ENCODE measurements at places on chromosomes 6 and 20.

DNA sequence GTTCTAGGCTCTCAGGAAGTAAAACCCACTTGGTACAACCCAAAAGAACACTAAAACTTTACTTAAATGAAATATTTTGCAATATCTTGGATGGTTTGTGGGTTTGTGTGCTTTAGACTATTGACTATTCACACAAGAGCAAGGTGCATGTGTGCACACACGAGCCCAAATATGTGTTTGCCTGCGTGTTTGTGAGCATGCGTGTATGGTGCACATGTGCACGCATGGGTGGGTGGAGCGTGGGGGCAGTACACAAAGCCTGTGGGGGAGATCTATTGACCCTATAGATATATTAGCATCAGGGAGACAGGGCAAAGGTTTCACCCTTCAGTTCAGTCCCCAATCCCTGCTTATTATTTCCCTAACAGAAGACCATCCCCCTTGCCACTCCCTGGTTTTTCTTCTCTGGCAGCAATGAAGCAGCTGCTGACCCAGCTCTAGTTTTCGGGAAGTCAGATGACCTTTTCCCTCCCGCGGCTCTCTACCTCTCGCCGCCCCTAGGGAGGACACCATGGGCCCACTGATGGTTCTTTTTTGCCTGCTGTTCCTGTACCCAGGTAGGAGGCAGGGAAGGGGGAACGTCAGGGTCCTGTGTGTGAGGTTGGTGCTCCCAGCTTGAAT is at the start of gene C2:
TSS of gene C2 (plus strand) at position 476 of the 621 bp plus-strand sequence. CDS start at position 512, 36 bp downstream.
- DNase-seq = no peak

GRCh38 chr6:136956590-136957544 is 34.8 kb downstream of the SLC35D3 start:
- no peak for DNase-seq

DNA sequence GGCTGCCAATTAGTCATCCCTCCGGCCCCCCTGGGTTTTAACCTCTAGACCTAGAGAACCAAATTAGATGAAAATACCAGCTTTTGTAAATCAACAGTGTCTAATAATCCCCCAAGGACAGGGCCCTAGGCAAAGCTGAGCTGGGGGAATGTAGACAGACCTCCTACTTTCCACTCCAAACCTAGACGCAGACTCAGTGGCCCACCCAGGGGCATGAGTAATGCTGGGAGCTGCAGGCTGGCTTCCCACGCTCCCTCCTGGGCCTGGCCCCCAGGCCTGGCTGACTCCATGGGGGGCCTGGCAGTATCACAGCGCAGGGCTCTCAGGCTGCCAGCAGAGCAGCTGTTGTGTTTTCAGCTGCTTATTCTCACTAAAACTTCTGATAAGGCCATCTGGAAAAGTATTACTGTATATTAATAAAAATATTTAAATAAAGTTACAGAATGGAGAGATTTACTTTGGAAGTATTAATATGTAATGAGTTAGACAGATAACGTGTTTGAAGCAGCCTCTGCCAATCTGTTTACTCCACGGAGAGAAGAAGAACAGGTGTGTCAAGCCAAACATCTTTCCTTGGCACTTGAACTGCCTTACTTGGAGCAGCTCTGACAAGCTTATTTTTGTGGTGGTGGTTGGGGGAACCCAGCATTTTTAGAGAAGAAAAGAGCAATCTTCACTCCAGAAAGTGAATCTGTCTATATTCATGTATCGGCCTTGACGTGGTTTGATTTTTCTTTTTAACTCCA is 144.0 kb upstream of the AGPAT4 start:
- no peak for DNase-seq

DNA sequence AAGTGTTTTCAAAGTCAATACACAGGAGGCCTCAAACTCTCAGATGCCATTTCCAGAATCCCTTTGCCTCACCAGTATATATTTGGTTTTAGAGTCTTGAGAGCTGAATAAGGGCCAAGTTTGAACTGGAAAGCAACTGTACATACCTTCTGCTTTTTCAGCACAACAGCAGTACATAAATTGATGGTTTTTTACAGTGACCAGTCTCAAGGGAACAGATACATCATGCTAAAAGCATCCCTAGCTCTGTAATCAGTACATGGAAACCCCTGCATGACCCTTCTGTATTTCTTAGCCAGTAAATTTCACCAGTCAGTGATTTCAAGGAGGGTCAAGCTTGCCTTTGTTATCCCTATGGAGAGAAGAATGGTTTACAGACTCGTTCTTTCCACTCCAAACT is 40.6 kb upstream of the ECHDC1 start:
- DNase-seq = no peak

GRCh38 chr6:75202676-75203131 is 3.1 kb downstream of the COL12A1 start:
- DNase-seq = no peak

DNA sequence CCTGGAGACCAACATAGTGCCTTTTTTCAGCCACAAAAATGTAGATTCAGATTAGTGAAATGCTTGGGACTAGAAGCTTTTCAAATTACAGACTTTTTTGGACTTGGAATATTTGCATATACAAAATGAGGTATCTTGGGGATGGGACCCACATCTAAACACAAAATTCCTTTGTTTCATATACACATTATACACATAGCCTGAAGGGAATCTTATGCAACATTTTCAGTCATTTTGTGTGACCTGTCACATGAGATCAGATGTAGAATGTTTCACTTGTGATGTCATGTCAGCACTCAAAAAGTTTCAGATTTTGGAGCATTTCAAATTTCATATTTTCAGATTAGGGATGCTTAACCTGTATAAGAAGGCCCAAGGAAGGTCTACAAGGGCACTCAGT is 44.5 kb upstream of the ALDH8A1 start:
- no peak for DNase-seq

DNA sequence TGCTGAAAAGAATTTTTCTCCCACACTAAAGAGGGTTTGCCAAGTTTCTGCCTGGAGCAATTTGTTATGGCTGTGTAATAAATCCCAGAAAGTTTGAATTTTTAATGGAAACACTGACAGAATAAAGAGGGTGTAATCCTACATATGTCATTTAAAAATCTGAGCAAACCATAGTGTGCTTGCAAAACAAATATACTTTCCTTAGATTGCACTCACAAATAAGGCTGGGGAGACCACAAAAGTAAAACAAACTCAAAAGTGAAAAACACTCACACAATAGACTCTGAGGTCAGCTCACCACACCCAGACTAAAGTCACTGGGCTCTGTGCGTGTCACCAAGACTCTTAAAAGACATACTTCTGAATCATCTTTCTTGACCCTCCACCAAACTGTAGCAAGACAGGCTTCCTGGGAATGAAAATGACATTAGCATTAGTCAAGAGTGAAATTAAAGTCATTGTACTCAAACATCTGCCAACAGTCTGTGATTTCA is 4.8 kb upstream of the ATXN1 start:
- DNase-seq = no peak

DNA sequence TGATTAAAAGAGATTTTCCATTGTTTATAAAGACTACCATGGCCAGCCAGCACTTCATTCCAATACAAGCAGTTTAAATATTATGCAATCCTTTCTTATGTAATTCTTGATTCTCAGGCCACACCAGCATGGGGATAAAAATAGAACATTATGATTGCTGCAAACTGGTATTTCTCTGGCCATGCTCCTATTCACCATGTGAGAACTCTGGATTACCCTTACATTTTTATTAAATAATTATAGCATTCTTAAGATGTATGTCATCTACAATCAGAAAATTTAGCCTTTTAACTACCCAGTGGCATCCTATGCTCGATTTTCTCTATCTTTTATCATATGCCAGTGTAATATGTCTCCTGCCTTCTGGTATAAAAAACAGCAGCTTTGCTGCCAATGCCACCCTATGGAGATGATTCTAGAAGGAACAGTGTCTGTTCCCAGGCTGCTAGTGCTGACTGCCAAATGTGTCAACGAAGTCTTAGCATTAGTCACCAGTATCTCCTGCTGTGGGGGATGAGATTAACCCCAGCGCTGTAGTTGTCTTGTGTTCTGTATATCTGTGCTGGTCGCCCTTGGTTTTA is 501.4 kb downstream of the BCKDHB start:
- no peak for DNase-seq

- no peak for DNase-seq
Observed at GRCh38 chr6:14380086-14380820, 262.7 kb downstream of the CD83 start.

DNA sequence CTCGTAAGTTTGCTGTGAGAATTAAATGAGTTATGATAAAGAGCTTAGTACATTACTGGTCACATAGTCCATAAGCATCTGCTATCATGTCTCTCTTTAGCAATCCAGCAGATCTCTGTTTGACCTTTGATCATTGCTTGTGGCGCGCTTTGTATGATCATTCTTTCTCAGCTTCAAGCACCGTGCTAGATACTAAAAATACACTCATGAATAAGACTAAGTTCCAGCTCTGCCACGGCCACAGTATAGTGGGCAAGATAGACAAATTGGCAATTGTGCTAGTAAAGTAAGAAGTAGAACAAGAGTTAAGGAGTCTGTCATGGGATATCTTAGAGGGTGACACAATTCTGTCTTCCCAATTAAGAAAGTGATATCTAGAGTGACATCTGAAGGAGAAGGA is 75.2 kb upstream of the ADGRF1 start:
- DNase-seq = no peak

GRCh38 chr6:170049641-170050561 is 241.0 kb downstream of the DLL1 start:
- peak; percentile 27 for DNase-seq

DNA sequence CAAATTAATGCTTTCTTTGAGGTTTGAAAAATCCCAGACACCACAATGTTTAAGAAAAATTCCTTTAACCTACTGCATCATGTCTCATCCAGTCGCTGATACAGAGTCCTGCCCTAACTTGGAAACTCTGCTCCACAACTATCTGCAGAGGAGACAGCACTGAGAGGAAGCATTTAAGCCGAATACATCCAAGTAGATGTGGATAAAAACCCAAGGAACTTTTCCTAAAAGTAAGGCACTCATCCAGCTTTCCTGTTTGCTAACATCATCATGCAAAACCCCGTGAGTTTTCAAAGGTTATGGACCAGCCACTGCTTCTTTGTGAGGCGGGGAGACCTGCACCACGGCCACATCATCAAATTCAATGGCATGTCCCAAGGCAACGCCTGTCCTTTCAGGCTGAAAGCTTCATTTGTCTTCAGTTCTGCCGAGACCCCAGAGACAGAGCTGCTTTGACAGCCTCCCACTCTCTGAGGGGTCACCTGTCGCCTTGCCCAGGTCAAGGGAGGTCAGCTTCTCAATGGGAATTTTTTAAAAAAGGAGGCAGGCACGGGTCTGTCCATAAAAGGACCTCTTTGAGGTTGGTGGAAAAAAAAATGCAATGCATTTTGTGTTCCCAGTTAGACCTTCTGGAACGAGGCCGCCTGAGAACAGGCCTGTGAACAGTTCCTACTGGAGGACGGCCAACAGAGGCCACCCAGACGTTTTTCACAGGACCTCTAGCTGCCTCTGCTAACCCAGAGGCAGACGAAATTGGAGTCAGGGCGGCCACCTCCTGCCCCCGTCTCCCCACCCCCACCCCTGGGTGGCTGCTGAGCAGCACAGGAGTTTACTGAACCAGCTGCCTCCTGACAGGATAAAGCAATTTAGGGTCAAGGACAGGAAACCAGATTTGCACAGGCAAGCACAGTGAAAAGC is 142.5 kb upstream of the HDDC2 start:
- no peak for DNase-seq

DNA sequence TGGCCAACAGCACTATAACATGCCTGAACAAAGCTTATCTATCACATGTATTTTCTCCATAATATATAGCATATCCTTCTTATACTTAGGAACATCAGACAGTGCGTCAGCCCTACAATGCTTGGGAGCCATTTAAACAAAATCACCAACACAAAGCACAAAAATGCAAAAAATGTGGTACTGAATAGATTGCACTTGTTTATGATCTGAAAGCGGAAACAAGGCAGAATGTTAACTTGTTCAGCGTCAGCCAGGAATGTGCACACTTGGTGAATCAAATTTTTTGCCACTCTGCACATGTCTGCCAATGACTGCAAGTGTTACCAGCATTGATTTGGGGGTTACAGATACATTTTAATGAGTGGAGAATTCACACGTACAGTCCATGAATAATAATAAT is 14.8 kb downstream of the SLC35A1 start:
- no peak for DNase-seq

DNA sequence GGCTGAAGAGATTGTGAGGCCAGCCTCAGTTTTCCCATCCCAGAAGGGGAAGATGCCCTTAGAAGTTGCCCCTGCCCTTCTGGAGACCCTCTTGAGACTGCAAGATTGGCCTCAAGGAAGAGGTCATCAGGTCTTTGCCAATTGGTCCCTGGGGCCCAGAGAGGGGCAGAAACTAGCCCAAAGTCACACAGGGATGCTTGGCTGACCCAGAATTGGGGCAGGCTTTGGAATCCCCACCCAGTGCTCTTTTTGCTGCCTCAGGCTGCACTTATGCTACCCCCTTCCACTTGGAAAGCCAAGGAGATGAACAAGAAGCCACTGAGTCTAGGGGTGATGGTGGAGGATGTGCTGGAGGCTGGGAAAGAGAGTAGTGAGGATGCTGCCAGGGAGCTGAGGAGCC is 24.9 kb upstream of the FKBP1A start:
- no peak for DNase-seq

DNA sequence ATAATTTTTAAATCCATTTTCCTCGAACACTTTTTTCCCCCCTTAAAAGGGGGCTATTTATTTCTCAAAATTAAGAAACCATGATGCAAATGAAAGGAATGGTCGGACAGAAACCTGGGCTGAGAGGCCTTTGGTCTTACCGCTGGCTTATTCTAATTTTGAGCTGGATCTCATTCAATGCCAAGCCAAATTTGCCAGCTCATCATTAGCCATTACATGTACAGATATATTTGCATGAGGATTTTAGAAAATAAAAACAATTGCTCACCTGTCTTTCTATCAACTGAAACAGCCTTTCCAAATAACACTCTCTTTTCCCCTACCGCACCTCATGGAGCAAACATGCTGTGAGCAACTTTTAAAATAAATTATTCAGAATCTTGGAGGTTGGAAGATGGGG is 219.5 kb upstream of the DTNBP1 start:
- DNase-seq = no peak

DNA sequence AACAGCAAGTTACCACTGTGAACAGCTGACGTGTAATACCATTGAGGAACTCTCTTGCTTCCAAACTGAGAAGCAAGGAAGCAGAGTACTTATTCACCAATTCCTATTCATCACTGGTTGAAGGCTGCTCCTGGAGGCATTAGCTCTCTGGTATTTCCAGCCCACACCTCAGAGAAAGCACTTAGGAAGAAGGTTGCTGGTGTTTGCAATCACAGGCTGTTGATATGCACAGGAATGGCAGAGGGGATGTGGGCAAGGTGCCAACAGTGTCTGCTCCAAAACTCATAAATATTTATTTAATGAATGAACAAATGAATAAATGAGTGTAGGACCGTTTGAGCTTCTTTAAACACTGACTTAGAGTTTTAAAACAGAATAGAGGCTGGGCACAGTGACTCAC is 6.9 kb upstream of the RRBP1 start:
- DNase-seq = no peak

Data from dorsolateral prefrontal cortex (tissue), 122 donors.